Activated T-helper 2 cell treated with anti-CD3 and anti-CD28 coated beads, Interferon-gamma antibody, Interleukin-2, Interleukin-4, amounts not matched to agents 10 μg/mL and 5 μg/mL and 100 μg/mL, durations not matched to agents 14 hours and 24 hours and 36 hours (primary cell): ENCODE measurements at places on chromosomes 16 and 17.

GRCh38 chr16:3086596-3087242 lies 12.4 kb downstream of the ZSCAN10 start:
- DNase-seq: no peak

DNA sequence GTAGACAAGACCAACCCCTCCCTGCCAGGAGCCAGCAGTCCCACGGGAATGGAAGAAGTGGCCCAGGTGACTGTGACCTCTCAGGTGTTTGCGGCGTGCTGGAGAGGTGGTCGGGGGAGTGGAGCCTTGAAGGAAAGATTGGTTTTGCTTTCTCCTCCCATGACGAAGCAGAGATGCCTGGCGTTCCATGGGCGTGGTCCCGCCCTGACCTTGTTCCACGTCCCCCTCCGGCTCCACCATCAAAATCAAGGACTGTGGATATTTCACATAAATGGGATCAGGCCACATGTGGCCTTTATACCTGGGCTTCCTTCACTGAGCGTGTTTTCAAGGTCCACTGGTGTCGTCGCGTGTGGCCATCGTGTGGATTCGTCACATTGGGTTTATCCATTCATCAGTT lies 270.6 kb upstream of the TNRC6C start:
- no peak for DNase-seq

- DNase-seq: no peak
These were observed 196.6 kb upstream of the CIBAR2 start for GRCh38 chr16:85308611-85309540.

GRCh38 chr16:47055136-47055885 lies 81.8 kb upstream of the DNAJA2 start:
- DNase-seq: no peak

- no peak for DNase-seq
These were observed 26.9 kb downstream of the ZCCHC14 start for GRCh38 chr16:87465879-87466278.

DNA sequence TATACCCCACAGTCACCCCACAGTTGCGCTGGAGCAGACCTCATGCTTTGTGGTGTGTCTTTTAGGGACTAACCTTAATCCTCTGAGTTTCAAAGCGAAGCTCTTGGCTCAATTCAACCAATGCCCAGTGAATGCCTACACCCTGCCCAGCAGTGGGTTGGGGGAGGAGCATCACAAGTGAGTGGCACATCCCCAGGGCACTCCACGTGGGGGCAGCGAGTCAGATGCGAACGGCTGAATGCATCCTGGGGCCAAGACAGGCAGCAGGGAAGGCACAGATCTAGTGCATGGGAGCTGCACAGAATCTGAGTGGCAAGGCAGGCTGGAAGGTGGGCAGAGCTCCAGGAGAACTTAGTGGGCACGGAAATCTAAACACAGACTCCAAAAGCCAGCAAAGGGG lies 39.2 kb downstream of the IFT140 start:
- DNase-seq: no peak

- DNase-seq: no peak
These were observed 2.1 kb upstream of the RCVRN start for GRCh38 chr17:9907131-9907530.

DNA sequence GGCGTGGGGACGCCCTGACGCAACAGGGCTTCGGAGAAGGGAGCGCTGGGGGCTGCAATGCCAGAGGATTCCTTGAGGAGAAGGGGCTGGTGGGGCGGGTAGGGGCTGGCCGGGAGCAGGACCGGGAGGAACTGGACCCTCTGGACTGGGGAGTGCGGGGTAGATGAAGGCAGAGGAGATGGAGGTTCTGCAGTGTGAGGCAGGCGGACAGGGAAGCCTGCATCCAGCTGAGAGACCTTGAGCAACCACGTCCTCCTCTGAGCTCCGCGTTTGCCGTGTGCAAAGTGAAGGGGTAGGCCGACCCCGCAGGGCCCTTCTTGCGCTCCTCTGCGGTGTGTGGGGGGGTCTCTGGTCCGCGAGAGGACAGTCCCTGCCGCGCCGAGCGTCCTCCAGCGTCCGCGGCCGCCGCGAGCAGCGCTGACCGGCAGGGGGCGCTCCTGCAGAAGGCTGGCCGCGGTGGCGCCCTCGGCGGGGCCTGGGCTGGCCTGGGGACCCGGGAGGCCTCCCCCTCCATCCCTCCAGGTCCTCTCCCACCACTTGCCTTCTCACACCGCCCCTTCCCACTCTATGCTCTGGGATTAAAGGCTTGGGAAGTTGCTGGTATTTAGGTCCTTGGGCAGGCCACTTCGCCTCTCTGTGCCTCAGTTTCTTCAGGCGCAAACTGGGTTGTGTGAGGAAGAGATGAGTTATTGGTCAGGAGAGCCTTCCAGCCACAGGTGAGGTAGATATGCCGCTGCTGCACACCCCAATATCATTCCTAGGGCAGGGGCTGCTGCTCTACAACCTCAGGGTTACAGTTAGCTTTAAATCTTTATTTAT lies 9.6 kb upstream of the WNT9B start:
- no peak for DNase-seq
